Left ventricle myocardium inferior (tissue), 1 donor: ENCODE measurements at places on chromosomes 12 and 14.

GRCh38 chr14:71720978-71721624 lies 211.1 kb upstream of the RGS6 start:
- DNase-seq: no peak

DNA sequence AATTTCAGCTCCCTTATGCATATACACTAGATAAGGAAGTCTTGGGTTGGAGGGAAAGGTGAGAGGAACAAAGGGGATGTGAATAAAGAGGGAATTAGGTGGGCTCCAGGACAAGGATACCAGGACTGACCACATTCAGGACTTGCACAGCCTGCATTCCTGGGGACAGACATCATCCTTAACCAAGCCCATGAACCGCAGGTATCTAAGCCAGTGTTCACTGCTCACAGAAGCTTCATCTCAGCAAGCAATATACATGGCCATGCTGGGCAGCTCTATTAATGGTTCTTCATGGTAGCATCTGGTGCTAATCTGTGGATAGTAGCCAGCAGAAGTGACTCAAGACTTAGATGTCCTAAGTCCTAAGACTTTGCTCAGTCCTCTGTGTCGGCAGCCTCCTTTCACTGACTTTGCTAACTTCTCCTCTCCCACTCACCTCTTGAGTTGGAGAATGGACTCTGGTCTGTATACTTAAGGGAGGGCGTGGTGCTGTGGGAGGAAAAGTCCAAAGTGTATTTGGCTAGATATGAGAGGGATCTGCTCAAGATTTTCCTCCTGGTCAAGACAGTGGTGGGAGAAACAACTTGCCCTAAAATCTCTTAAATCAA lies 136.1 kb downstream of the ASCL1 start:
- no peak for DNase-seq

DNA sequence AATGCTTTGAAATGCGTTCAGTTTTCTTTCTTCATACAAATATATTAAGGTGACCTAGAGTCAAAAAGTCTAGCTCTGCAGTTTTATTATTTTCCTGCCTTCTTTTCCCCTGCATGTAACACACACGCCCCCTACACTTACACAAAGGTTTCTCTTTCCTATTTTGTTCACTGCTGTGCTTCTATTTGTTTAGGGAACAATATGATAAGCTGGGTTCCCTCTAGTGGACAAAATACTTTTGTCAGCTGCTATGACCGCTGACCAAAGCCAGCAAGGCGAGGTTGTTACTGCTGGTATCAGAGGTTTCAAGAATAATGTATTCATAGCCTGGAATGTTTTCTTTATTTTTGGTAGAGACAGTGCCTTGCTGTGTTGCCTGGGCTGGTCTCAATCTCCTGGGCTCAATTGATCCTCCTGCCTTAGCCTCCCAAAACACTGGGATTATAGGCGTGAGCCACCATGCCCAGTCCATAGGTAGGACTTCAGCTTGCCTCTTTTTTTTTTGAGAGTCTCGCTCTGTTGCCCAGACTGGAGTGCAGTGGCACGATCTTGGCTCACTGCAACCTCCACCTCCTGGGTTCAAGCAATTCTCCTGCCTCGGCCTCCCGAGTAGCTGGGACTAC lies 33.4 kb downstream of the FNTB start:
- DNase-seq: no peak

- no peak for DNase-seq
These were observed 1.3 kb upstream of the TEAD4 start for GRCh38 chr12:2957816-2958431.

DNA sequence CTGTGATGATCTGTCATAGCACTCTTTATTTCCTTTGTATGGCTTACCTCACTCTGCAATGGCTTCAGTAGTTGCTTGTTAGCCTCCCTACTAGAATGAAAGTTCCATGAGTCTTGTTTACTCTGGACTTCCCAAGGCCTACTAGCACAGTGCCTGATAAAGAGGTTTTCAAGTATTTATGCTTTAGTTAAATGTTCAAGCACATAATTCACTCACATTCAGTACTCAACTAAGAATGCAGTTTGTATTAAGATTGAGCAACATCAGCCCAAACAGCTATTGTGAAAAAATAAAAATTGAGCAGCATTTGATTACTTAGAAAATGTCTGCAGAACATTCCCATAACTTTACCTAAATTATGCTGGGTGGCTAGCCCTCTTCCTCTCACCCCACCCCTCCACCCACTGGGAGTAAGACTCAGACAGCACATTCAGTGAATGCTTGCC lies 158.9 kb upstream of the AMIGO2 start:
- DNase-seq: no peak

- no peak for DNase-seq
These were observed 28.5 kb upstream of the PWP1 start for GRCh38 chr12:107657133-107657532.

DNA sequence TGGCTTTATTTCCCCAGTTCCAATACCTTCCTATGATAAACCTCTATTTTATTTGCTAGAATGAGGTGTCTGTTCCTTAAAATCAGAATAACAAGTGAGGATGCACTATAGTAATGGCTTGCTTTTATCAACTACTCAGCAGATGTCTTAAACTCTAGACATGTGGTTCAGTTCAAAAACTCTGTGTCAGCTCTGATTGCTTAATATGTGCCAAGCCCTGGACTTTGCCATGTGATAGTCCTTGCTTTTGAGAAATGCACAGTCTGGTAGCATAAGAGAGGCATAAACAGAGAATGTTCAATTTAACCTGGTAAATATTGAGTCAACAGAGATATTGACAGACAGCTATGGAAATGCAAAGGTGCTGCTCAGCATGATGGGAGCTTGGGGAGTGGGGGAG lies 254.8 kb downstream of the PDZRN4 start:
- DNase-seq: no peak

GRCh38 chr14:101330416-101331140 lies 230.7 kb upstream of the DIO3 start:
- DNase-seq: no peak

DNA sequence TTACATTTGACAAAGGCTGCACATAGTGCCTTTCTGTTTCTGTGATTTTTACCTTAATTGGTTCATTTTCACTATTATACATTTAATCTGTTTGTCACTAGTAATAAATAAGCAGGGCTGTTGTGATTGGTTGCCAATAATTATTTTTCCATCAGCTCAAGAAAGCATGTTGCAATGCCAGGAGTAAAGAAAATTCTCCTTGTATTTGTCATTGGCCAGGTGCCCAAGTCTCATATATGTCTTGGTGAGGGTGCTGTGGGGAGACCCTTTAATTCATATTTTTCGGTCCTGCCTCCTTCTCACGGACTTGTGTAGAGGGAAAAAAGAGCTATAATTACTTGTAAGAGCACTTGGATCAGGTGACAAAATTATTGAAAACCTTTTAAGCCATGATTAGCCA lies 108.0 kb downstream of the KITLG start:
- no peak for DNase-seq

- no peak for DNase-seq
These were observed 58.1 kb downstream of the DAAM1 start for GRCh38 chr14:59246566-59246965.

GRCh38 chr12:93136253-93137055 lies 207.4 kb upstream of the EEA1 start:
- DNase-seq: no peak

DNA sequence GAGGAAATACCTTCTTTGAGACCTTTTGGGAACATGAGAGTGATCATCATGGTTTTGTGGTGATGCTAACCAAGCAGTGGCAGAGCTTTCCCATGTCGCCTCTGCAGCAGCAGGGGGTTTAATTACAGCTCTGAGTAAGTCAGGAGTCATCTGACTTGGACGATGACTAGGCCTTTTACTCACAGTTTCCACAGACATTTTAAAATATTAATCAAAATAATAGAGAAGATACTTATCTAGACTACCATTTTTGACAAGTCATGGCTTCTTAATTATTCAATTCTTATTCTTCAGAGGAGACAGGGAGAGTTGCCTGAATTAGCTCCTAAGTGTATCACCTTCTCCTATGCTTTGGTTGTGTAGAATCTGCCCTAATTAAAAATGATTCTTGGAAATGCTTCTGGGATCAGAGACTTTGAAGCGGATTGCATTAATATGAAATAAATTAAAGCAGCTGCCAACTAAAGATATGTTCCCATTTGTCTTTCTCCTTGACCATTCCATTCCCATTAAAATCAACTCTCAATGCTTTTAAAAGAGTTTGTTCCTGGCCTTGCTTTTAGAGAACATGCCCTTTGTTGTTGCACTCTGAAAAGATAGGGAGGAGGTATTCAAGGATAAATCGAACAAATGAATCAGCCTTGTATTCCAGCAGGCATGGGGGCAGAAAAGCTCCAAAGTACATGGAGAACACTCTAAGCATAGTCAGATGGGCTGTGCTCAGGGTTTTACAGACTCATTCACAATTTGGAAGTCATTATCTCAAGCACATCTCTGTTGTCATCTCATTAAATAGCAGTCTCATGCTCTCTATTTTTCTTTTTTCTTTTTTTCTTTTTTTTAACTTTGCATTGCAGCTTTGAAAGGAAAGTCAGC lies 7.7 kb upstream of the IFNG-AS1 start:
- DNase-seq: no peak

DNA sequence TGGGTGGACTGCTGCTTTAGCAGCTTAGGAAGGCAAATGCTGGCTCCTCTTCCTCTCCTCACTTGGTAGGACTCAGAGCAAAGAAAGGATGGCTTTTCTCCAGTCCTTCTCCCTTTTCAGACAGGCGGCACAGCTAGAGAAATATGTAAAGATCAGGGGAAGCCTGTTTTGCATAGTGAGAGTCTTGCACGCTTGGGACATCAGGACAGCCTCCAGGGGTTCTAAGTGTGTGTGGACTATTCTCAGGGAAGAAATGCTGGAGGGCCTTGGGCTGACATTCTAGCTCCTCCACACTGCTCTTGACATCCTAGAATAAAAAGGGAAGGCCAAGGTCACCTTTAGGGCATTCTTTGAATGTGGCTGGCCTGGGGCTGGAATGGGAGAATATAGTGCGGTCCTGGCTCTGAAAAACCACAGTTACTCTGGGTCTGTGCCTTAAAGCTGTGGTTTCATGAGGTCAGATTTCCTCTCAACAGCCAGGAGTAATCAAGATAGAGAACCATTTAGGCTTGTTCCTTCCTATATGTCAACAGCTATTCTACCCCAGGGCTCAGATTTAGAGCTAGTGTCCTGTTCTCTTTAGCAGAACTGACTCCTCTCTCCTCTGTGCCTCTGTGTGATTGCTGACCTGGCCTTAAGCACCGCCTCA lies 24.3 kb downstream of the CMA1 start:
- no peak for DNase-seq

DNA sequence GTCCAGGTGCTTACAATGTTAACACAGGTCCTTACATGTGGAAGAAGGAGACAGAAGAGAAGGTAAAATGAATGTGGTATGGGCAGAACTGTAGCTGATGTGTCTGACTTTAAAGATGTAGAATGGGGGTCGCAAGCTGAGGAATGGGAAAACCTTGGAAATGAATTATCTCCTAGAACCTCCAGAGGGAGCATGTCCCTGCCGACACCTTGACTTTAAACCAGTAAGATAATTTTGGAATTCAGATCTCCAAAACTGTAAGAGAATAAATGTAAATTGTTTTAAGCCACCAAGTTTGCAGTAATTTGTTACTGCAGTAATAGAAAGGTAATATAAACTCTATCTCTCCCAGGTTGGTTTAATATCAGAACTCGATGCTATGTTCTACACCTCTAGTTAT lies 80.1 kb upstream of the ALG10 start:
- DNase-seq: no peak

- DNase-seq: no peak
These were observed 204.6 kb upstream of the SLC38A2 start for GRCh38 chr12:46577063-46577776.

- no peak for DNase-seq
These were observed 19.2 kb upstream of the EMP1 start for GRCh38 chr12:13177373-13177772.
